ENCODE measurements at places on chromosomes 4 and X. TPM values are rescaled to one million over a fixed set of nuclear protein-coding genes. Genes with fewer than 3 reads are reported as not detected.

- DNase-seq = no peak
These were observed 133.4 kb upstream of the NR3C2 start for GRCh38 chr4:148575577-148575976.

Gene EPHA5
- 0.12 TPM for polyA plus RNA-seq

DNA sequence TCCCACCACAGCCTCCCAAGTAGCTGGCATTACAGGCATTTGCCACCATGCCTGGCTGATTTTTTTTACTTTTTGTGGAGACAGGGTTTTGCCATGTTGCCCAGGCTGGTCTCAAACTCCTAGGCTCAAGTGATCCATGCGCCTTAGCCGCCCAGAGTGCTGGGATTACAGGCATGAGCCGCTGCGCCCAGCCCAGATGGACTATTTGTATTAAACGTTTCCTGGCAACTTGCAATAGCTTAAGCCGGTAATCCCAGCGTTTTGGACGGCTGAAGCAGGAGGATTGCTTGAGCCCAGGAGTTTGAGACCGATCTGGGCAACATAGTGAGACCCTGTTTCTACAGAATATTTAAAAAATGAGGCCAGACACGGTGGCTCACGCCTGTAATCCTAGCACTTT, 18.4 kb downstream of the UBE2K start:
- DNase-seq = no peak

Gene VSIG4
- polyA plus RNA-seq = 10.6 TPM

DNA sequence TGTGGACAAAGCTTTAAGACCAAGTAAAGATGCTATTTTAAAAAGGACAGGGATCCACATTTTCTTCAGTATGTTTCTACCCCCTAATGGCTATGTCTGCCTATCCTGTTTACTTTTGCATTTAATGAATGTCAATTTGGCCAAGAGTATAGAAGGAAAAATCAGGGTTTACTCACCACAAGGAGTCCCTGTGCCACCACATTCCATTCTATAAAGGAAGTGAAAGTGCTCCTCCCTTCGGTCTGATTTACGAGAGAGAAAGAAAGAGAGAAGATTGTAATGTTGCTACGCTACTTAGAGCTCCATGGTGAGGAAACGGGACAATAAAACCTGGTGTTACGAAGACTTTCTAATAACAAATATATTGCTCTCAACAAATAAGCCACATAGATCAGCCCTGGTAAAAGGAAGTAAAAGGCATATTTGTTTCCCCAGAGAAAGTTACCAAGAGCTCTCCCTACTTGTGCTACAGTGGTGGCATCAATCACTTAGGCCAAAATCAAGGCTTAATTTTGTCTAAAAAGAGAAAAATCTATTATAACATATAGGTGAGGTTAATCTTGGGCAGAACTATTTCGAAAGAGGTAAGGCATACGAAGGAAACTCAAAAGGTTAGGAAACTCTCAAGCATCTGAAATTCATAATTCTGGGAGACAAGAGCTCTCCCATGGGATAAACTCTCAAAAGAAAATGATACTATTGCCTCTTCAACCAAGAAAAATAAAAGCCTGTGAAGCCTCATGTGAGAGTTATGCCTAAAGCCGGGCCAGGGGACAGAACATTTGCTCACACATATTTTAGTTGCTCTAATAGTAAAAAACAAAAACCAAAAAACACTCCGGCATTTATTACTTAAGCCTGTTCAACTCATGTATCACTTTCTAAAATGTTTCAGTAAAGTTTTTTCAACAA, 29.5 kb downstream of the TAPT1 start:
- no peak for DNase-seq

DNA sequence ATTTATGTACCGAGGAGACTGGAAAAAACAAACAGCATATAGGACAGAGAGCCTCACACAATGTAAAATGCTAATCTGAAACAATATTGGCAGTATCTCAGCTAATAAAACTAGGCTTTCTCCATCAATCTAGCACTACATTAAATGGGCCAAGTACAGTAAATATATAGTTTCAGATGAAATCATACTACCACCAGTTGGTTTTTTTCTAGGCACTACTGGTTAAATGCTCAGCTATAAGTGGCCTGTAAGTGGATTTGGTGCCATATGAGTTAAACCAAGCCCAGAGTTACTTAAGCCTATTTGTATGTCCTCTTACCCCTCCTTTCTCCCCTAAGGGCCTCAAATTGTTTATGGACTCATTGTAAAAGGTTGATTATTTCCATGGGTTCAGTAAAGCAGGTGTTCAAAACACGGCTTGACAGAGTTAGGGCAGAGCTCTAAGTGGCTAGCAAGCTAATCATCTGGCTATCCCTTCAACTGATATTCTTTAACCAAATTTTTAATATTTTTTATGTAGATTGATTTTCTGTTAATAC, 57.5 kb downstream of the FAM13A start:
- no peak for DNase-seq

Gene PAK3
- polyA plus RNA-seq = 0.94 TPM

Gene C4orf54
- polyA plus RNA-seq = 0.03 TPM

DNA sequence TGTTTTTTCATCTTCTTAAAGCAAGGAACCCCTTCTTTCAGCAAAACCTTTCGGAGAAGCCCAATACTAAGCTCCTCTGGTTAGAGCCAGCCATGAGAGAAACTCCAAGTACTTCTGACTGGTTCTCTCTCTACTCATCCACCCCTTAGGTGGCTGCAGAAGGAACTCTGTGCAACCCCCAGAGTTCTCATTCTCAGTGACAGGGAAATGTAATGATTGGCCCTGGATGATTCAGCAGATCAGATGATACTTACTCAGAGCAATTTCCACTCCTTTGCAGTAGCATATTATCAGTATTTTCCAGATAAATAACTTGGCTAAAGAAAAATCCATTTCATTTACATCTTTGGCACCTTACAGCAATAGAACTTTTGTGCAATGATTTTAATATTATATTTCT, 3.2 kb downstream of the SPP1 start:
- DNase-seq = no peak
